ENCODE measurements at places on chromosomes 5 and 9. TPM values are rescaled to one million over a fixed set of nuclear protein-coding genes. Genes with fewer than 3 reads are reported as not detected.

GRCh38 chr9:20701060-20701459, 17.0 kb downstream of the FOCAD start:
- no peak overlapping the region for H3K27ac ChIP-seq
- no peaks in the 10 kb centered on the region for H3K4me1 ChIP-seq
- H3K27me3 ChIP-seq, result no peaks in the 10 kb centered on the region
- no peak overlapping the region for H3K4me3 ChIP-seq
- H3K36me3 ChIP-seq, result no peaks in the 10 kb centered on the region

DNA sequence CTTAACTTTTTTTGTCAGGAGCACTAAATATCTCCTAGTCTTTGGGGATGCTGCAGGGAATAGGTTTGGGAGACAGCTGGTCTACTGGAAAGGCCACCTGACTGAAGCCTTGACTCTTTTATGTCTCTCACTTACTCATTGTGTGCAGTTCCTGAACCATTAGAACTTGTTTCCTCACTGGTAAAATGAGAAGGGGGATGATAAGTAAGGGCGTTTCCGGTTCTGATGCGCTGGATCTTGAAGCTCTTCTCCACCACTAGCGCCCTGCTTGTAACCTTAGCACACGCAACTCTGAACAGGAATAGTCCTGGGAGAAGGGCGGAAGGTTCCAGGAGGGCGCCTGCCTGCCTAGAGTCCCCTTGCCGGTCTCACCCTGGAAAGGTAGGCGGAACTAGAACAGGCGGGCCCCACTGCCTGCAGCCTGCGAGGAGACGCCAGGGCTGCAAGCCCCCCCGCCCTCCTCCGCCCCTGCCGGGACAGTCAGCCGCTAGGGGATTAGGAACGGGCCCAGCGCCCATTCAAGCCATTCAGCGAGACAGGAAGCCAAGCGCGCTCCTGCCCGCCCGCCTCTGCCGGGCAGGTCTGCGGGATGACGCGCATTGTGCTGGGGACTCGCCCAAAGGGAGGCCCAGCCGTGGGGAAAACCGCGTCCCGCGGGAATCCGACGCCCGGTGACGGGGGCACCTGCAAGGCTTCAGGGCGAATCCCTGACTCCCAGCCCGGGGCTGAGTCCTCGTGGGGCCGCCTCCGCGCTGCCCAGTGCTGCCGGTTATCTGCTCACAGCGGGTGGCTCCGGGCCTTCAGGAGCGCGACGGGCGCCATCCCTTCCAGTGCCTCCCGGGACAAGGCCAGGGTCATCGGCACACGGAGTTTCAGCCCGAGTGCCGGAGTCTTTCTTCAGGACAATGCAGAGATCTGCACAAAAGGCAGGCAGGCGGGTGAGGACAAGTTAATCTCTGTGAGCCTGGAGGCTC, 44.0 kb upstream of the XPA start:
- no peaks in the 10 kb centered on the region for H3K27me3 ChIP-seq
- H3K4me1 ChIP-seq, result peaks cover 10% of the 10 kb centered on the region

CNTFR gene
- 1.9 TPM for polyA plus RNA-seq

- H3K4me1 ChIP-seq, result peaks cover 30% of the 10 kb centered on the region
- H3K27ac ChIP-seq, result peak overlapping the region; percentile 52
- no peak for DNase-seq
- no peak overlapping the region for H3K4me3 ChIP-seq
These were observed 31.8 kb downstream of the BAAT start for GRCh38 chr9:101352892-101353463.

DNA sequence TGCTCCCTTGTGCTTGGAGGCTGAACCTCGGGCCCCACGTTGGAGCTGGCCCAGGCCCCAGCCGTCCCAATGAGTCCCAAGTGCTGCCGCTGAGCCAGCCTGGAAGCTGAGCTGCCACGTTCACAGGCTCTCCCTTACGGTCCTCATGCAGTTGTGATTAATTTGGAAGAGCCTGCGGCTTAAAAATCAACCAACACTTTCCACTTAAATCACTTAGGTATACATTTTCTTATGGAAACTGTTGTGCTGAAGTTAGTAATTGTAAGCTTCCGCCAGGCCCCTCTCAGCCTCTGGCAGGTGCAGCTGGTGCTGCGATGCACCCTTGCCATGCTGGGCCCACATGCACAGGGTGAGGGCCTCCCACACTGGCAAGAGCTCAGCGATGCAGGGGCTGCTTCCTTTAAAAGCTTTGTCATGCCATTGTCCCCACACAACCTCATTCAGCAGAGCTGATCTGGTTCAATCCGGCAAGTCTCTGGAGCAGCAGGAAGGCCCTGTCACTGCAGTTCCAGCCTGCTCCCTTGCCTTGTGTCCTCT, 61.0 kb downstream of the IPPK start:
- no peak overlapping the region for H3K4me3 ChIP-seq
- DNase-seq, result no peak
- H3K4me1 ChIP-seq, result peaks cover 3% of the 10 kb centered on the region
- peak overlapping the region; percentile 31 for H3K27ac ChIP-seq

DNA sequence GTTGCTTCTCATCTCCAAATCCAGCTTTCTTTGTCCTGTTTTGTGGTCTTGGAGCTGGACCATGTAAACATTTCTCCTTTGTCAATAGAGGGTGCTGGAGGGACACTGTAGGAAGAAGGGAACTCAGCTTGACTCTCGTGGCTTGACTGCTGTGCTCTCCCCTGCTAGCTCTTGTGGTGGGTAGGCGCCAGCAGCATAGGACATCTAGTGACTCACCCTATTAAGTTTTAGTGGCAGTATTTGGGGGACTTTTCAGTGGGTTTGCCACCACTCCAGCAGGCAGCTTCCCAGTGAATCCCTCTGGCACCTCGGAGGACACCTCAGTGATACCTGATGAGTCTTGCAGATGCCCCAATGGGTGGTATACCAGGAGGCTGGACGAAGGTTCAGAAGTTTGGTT, 97.8 kb downstream of the TSSK1B start:
- H3K4me1 ChIP-seq, result no peaks in the 10 kb centered on the region
- H3K36me3 ChIP-seq, result no peaks in the 10 kb centered on the region
- no peak for DNase-seq
- H3K27ac ChIP-seq, result no peak overlapping the region
- H3K4me3 ChIP-seq, result no peak overlapping the region

GRCh38 chr5:149125386-149125891, 15.9 kb upstream of the ABLIM3 start:
- no peaks in the 10 kb centered on the region for H3K36me3 ChIP-seq
- H3K4me1 ChIP-seq, result peaks cover under 1% of the 10 kb centered on the region
- H3K27ac ChIP-seq, result no peak overlapping the region
- no peak overlapping the region for H3K4me3 ChIP-seq
- H3K27me3 ChIP-seq, result no peaks in the 10 kb centered on the region

GRCh38 chr5:124461941-124462340, 284.5 kb downstream of the ZNF608 start:
- H3K36me3 ChIP-seq, result no peaks in the 10 kb centered on the region
- no peak overlapping the region for H3K4me3 ChIP-seq
- no peak overlapping the region for H3K27ac ChIP-seq
- H3K4me1 ChIP-seq, result no peaks in the 10 kb centered on the region
- H3K27me3 ChIP-seq, result no peaks in the 10 kb centered on the region
